Glomerular endothelial cell (primary cell): ENCODE measurements at places on chromosomes 12 and 14. TPM values are rescaled to one million over a fixed set of nuclear protein-coding genes. Genes with fewer than 3 reads are reported as not detected.

CFAP73 gene
- total RNA-seq, result not detected in 2 replicates

DNA sequence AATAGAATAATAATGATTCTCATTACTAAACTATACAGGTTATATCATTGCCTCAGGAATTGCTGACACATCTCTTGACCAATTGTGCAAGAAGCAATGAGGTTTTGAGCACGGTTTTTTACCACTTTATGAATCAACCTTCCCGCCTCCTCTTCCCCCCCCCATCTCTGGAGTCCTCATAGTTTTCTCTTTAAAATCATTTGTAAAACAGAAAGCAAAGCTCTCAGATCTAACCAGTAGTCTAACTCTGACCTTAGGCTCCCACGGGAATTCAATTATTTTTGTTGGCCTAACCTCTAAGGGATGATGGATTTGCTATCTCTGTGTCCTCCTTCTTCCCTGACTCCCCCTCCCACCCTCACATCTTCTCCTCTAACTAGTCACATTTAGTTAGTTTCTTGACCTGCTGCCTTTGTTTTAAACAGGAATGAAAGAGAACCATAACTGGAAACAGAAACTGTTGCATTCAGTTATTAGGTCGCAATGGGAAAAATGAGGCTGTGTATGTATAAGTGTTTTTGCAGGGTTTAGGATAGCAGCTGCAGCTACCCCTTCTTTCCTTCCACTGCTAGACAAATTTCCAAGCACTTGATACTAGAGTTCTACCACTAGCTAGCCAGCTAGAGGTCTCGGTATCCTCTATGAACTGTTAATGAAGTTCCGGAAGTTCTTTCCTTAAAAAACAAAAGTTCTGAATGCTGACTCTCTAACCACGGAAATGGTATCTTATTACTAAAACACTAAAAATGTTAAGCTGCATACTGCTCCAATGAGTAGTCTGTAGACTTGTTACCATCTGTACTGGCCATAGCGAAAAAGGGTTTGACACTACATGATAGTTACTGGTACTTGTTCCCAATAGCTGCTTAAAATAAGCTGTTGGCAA lies 65.4 kb downstream of the TAOK3 start:
- peak; percentile 61 for DNase-seq

- DNase-seq, result no peak
Measured at GRCh38 chr14:77822307-77822706, 22.4 kb downstream of the ADCK1 start.

IFNG gene
- not detected in 2 replicates for total RNA-seq

ESRRB gene
- total RNA-seq, result not detected in 2 replicates

DNA sequence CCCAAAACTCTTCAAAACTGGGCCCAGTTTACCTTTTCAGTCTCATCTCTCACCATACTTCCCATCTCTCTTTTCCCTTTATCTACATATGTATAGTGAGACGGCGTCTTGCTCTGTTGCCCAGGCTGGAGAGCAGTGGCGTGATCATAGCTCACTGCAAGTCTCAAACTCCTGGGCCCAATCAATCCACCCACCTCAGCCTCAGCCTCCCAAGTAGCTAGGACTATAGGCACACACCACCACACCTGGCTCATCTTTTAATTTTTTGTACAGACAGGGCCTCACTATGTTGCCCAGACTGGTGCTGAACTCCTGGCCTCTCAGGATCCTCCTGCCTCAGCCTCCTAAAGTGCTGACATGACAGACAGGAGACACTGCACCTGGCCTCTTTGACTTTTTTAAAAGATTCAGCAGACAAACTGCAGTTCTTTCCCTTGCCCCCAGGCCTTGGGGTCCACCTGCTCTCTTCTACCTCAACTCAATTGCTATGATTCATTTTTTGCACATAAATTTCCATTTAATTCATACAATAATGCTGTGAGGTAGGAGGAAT lies 33.6 kb downstream of the TFCP2 start:
- DNase-seq, result no peak

DICER1 gene
- 22.8 and 46.7 TPM in 2 replicates for total RNA-seq

DPY19L2 gene
- total RNA-seq, result 3.3 and 3.5 TPM in 2 replicates

DNA sequence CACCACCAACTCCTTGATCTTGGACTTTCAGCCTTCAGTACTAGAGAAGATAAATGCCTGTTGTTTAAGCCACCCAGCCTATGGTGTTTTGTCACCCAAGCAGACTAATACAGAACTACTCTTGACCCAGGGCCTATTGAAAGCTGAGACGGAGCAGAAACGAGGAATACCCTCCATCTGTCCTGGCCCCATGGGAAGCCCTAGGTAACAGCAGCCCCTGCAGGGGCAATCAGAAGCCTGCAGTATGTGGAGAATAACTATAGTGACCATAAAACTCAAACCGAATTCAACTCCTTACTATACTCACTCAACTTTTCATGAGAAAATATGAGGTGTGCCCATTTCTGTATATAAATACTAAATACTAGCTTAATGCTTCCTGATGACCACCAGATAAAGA lies 307.4 kb downstream of the NUAK1 start:
- no peak for DNase-seq

GLIPR1L2 gene
- 0.23 TPM in 1 of 2 replicates, not detected in the other for total RNA-seq

DNA sequence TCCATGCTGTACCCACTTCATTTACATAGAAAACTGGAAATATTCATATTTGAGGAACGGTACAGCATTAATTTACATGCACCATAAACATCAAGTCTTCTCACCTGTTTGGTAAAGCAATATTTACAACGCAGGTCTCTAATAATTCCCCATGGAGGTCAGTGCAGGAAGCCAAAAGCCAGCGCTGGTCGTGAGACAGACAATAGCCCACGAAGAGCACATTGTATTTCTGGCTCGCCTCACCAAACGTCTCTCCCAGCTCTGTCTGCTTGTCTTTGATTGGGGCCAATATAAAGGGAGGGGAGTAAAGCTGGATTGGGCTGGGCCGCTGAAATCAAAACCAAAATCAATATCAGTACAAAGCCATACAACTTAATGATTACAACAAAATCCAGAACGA lies 302.1 kb downstream of the MED13L start:
- no peak for DNase-seq

GRCh38 chr12:64706857-64707256 lies 52.3 kb downstream of the GNS start:
- no peak for DNase-seq
